Heart left ventricle (tissue), 16 donors: ENCODE measurements at places on chromosomes 16 and 17.

DNA sequence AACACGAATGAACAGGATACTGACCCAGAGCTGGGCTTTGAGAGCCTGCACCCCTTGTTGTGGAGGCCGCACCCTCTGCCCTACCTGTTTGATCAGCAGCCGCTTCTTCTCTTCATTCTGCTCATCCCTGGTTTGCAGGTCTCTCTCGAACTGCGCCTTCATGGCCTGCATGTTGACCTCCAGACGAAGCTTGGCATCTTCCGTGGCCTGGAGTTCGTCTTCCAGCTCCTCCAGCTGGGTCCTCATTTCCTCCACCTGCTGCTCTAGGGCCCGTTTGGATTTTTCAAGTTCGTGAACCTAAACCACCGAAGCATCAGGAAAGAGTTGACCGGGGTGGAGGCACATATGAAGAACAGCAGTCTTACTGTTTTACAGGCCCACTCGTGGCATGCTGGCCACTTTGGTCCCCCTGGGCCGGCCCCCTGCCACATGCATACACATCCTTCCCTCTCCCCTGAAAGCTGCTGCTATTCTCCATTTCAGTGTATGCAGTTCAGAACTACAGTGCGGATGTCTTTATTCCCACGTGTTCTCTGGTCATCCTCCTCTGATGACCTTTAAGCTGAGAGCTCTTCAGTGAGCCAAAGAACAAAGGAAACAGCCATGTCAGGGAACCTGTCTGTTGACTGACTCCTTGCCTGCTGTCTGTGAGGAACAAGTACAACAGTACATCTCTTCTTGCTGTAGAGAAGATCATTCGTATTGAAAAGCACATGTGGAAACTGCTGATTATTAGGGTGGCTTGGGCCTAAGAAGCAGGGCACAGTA is 54.8 kb downstream of the NDEL1 start:
- no peak for DNase-seq

- DNase-seq: no peak
These were observed 172.5 kb downstream of the RPTOR start for GRCh38 chr17:80716986-80717719.

DNA sequence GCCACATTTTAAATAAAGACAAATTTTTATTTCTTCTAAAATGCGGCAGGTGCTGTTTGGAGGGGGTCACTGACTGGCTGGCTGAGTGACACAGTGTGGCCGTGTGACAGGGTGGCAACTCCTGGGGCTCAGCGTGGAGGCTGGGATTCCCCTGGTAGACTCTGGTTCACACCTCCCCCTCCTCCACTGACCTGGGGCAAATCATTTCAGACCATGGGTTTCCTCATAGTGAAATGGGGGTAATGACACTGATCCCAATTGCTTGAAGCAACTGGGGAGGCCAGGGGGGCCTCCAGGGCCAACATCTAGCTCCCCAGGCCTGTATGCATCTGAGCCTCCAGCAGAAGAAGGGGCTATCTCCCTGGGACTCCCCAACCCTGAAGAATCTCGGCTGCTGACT is 6.6 kb downstream of the HSD11B2 start:
- DNase-seq: no peak

- no peak for DNase-seq
These were observed 77.7 kb upstream of the EEF2KMT start for GRCh38 chr16:5175266-5175665.

DNA sequence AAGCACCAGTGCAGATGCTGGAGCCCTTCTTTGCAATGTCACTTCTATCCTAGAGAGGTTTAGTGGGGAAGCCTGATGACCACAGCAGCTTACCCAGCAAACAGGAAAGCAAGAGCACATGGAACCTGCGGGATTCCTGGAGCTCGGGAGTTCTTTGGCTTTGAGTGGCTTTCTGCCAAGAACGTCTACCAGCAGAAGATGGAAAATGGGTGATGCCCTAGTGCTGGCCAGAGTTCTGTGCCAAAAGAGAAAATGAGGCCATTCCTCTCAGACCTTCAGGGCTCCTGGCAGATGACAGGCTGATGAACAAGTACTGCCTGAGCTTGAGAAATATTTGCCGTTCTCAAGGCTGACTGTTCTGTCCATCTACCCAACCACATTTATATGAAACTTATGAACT is 332.1 kb upstream of the CCL2 start:
- no peak for DNase-seq

GRCh38 chr16:29729116-29729521 is 16.7 kb downstream of the C16orf54 start:
- no peak for DNase-seq

DNA sequence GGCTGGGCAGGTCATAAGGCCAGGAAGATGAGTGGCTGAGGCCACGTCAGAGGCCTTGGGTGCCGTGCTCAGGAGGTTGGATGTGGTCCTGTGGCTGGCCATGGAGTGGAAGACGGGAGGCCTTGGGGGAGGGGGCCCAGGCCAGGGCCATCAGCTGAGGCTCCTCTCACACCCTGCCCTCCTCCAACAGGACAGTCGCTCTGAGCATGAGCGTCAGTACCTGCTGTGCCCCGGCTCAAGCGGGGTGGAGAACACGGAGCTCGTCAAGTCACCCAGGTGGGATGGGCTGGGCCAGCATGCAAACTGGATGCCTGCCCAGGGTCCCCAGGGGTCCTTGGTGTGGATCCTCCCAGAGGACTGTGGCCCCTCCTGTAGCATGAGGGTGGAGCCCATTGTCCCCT is 19.2 kb downstream of the POLR3E start:
- DNase-seq: no peak

- no peak for DNase-seq
These were observed at the start of gene GALR2 for GRCh38 chr17:76074390-76075363. TSS of gene GALR2 (plus strand) at chr17:76074781. CDS start at chr17:76074884, 103 bp downstream.

DNA sequence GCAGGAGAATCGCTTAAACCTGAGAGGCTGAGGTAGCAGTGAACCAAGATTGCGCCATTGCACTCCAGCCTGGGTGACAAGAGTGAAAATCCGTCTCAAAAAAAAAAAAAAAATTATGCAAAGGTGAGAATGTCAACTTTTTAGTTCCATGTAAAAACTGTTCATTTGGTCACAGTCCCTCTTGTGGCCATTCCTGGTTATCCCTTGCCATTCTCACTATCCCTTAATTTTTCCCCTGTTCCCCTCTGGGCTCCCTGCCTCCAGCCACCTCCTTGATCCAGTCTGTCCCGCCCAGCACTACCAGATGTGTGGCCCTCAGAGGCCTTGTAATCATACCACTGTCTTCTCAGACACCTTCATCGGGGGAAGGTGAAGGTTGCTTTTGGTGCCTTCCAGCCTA is 23.4 kb downstream of the DCAF7 start:
- no peak for DNase-seq
